PC-9 (cell line): ENCODE measurements at places on chromosomes 5 and 9. TPM values are rescaled to one million over a fixed set of nuclear protein-coding genes. Genes with fewer than 3 reads are reported as not detected.

Gene PROB1
- 2.6 and 2.9 TPM in 2 replicates for total RNA-seq

Gene PCDHGC3
- total RNA-seq = 0.50 and 0.53 TPM in 2 replicates

Gene LPCAT1
- total RNA-seq = 90.6 and 96.1 TPM in 2 replicates

- DNase-seq = no peak
Measured at GRCh38 chr5:158718738-158719505, 380.8 kb downstream of the EBF1 start.

DNA sequence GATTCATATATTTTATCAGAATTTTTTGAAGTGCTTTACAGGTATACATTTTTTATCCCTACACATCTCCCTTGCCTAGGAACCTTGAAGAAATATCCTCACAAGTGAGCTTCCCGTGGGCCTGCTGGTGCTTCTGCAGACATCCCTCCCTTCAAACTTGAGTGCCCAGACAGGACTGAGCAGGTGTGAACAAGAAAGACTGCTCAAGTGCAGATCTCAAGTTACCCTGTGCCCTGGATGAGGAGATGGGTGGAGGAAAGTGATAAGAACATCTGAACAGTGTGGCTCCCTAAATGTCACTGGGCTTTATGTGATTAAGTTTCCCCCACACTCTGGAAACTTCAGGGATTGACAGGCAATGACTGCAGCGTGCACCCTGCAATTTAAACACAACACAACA lies 209.8 kb downstream of the TLE1 start:
- no peak for DNase-seq

GRCh38 chr5:159131951-159132350 lies 32.2 kb upstream of the EBF1 start:
- DNase-seq = no peak

DNA sequence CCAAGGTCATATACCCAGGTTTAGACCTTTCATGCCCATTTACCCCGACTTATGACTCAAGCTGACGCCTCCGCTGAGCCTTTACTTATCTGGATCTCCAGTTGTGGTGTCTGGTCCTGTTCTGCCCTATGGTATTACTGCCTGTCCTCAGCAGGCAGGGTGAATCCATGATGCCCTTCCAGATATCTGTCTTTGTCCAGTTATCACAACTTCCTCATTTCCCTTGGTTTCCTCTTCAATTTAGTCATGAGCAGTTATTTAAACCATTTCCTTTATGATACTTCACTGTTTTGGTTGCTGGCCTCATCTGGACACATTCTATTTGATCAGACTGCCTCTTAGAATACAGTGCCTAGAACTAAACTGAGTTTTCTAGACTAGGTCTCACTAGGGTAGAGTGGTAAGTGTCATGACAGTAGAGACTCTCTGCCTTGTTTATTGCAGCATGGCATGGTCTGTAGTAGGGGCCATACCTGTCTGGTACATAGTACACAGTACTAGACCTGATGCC lies 93.3 kb downstream of the MELK start:
- DNase-seq = peak; percentile 22

DNA sequence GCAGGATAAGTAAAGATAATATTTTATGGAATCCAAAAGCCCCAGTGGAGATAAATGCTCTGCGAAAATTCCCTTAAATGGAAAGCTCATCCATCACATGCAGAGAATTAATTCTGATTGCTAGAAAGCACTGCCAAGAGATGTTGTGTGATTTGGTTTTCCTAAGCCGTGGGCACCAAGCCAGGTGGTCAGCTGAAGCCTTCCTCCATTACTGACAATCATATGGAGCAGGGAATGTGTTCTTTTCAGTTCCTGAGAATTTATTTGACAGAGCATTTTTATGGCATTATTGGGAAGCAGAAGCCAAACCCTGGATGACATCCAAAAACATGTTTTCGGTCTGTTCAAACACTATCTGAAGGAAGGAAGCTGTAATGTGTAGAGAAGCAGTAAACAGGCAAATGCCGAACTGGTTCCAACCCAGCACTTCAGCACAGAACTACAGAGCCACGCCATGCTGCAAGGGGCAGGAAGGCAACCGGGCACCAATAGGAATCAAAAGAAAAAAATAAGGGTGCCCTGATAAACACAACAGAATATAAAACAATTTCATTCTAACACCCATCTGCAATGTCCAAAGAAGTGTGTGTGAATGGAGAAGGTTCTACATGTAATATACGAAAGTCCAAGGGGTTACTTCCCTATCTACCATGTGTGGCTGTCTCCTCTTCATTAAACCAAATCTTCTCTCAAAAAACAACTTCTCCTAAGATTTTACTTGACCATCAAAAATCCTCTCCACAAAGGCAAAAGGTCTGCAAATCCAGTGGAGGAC lies 12.3 kb downstream of the ARSB start:
- no peak for DNase-seq

GRCh38 chr9:109560470-109561132 lies 62.5 kb upstream of the PTPN3 start:
- no peak for DNase-seq

GRCh38 chr5:107636555-107636954 lies 34.2 kb downstream of the EFNA5 start:
- no peak for DNase-seq
